ENCODE measurements at places on chromosomes 12 and 14.
A peak's percentile ranks its signal among the peaks of the same experiment; 100 is the strongest.

DNA sequence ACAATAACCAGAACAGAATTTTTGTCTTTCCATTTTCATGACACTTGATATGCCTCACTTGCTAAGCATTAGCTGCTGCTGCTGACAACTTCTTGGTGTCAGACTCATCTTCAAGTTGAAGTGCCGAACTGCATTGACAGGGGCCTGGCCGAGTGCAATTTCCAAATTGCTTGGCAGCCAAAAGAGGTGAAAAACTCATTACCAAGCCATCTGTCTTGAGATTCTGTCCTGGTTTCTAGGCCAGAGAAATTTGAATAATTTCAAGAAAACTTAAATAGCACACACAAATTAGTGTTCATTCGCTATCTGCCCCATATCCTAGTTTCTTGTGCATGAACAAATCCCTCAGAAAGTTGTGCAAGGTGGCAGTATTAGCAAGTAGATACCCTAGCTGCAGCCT, 165.3 kb upstream of the RASSF8 start:
- no peak for DNase-seq

GRCh38 chr14:43258396-43258795, 1248.7 kb downstream of the FSCB start:
- no peak for DNase-seq

DNA sequence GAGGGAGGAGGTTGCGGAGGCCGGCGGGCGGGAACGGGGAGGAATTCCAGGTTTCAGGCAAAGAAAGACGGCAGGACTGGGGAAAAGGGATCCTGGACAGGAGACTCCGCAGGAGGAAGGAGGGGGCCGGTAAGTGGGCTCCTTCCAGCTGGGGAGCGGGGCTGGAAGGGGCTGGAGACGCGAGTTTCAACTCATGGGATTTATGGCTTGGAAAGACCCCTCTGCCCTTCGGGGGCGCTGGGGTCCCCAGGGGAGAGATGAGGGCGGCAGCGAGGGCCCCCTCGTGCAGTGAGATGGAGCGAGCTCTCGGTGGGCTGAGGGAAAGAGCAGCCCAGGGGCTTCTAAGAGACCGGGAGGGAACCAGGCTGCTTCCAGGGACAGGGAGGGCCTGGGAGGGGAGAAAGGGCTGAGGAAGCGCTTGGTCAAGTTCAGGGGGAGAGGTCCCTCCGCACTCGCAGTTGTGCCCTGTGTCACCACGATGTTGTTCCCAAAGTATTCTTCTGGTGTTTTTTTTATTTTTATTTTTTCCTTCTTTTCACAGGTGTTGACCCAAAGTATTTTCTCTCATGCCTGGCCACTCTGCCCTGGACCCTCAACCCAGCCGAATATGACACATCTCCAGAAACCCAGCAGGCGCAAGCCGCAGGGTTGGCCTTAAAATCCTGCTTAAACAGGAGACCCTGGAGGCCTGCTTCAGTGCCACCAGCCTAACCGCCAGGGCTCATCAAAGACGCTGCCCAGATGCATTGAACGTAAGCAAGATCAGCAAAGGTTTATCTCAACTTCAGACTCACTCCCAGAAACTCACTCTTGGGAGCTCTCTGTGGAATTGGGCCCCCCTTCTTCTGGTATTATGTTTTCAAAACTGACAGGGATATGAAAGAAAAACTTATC, 16.1 kb downstream of the TNFAIP2 start:
- no peak for DNase-seq

- peak; percentile 92 for DNase-seq
These were observed 575 bp downstream of the NAA30 start for GRCh38 chr14:57390806-57391516.

- DNase-seq: no peak
These were observed 49.1 kb upstream of the CAND1 start for GRCh38 chr12:67220065-67220464.

DNA sequence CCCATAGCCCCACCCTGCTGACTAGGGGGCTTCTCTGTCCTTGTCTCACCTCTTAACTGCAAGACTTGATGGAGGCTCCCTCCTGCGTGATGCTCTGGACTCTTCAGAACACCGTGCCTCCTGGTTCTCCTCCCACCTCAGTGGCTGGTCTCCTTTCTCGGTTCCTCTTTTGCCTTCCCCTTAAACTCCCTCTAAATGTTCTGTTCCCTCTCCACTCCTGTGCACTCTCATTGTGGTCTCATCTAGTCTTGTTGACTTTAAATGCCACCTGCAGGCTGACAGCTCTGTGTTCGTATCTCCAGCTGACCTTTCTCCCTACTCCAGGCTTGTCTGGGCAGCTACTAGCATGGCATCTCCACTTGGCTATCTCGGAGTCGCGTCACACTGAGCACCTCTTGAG, 28.3 kb downstream of the DYNC1H1 start:
- no peak for DNase-seq

DNA sequence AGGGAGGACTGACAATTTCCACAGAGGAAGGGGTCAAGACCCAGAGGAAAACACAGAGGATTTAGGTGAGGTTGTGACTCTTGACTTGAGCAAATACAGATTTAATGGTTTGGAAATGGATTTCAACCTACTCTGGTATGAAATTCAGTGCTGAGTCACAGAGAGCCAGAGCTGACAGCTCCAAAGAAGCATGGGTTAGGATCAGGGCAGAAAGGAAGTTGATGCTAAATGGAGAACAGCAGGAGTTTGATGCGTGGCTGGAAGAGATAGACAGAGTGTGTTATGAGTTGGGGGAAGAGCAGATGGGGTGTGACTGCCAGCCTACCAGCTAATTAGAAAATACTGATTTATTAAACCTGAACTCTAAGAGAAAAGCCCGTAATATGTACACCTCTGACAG, 272.6 kb downstream of the FOXG1 start:
- DNase-seq: no peak

DNA sequence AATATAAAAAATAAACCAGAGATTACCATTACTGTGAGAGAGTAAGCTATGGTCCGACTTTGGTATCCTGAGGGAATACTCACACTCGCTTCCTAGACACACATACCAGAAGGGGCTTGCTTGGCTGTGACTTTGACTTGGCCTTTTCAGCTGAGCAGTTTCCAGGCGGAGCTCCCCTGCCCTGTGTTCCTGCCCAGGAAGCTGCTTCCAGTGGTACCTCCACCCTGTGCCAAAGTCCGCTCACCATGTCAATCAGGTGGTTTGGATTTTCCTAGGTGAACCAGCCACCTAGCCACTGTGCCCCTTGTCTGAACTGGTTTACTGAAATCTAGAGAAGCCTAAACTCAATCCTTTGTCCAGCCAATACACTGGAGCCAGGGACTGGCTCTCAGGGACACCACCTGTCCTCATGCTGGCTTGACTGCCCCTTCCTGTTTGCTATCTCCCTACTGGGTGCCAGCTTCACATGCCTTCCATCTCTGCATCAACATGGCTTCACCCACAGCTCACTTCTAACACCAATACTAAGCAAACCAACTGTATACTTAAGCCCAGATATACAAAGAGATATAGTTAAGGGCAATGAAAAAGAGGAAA, 28.6 kb downstream of the MAX start:
- DNase-seq: no peak

DNA sequence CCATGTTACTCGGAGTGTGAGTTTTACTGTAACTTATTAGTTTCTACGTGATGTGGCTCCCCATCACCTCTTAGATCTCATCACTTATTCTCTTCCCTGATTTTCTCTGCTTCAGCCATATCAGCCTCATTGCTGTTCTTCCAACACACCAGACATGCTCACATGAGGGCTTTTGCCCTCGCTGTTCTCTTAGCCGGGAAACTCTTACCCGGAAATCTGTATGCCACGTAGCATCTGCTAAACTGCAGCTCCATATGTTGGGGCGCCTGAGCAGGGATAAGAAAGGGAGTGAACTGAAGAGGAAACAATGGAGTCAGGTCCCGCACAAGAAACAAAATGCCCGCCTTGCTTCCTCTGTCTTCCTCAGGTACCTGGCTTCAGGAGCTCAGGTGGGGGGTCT, 16.6 kb downstream of the SMUG1 start:
- DNase-seq: no peak

DNA sequence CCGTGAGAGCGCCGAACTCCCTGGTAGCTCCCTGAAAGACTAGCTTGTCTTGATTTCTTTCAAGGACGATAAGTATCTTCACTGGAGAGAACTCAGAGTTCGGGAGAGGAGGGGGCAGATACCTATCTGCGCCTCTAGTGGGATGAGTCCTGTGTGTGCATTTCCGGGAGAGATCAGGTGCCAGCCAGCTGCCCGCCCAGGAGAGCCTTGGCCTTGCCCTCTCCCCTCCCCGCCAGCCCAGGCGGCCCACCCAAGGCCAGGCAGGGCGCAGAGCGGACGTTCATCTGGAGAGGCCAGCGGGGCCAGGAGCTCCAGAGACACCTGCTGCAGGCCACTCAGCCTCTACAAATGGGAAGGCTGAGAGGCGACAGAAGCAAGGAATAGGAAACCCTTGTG, 1.0 kb downstream of the CD9 start:
- DNase-seq: no peak

DNA sequence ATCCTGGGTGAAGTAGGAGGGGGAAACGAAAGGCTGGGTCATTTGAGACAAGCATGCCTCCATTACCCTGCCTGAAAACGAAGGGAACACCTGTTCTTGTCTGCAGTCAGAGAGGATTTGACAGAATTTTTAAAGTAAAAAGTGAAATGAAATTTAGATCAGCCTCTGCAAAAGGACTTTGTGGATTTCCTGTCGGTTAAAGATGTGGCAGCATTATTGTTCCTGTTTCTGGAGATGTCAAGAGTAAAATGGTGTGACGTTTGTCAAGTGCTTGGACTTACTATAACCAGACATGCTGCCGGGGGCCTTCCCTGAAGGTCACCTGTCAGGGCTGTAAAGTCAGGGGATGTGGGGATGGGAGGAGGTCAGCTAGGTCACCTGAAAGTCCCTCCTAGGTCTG, 32.0 kb downstream of the NRXN3 start:
- no peak for DNase-seq

- no peak for DNase-seq
These were observed 163.4 kb upstream of the TMEM260 start for GRCh38 chr14:56416213-56416612.

GRCh38 chr12:43444940-43445564, 107.0 kb downstream of the ADAMTS20 start:
- DNase-seq: no peak

DNA sequence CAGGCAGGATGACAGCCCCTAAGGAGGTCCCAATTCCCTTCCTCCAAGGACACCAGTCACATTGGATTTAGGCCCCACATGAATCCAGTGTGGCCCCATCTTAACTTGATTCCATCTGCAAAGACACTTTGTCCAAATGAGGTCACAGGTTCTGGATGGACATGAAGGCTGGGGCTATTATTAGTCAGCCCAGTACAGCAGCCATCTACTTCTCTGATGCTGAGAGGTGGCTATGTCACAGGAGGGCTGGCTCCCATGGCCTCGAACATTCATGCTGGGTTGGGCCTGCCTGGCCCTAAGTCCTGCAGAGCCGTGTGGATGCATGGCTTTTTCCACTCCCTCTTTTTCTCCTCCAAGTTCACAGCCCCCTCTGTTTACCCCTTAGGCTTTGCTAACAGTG, 35.9 kb downstream of the SLC15A4 start:
- no peak for DNase-seq

GRCh38 chr12:130219929-130220705, 57.9 kb downstream of the FZD10 start:
- DNase-seq: no peak

GRCh38 chr14:56294128-56294527, 175.9 kb downstream of the PELI2 start:
- DNase-seq: no peak

DNA sequence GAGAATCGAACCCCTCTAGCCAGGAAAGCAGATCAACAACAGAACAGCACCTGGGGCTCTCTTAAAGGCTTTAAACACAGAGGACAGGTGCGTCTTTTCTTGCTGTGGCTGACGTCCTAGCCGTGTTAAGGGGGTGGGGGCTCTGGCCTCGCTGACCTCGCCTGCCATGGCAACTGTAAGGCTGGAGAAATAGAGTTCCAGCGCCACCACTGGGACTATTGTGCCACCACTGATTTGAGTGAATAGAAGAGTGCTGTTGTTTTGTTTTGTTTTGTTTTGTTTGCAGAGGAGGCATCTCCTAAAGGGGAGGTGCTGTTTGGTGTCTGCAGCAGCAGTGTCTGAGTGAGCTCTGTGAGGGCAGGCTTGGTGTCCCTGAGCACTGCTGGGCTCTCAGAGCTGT, 34.2 kb upstream of the PRMT8 start:
- no peak for DNase-seq

GRCh38 chr14:32478050-32478449, 149.0 kb downstream of the AKAP6 start:
- no peak for DNase-seq

DNA sequence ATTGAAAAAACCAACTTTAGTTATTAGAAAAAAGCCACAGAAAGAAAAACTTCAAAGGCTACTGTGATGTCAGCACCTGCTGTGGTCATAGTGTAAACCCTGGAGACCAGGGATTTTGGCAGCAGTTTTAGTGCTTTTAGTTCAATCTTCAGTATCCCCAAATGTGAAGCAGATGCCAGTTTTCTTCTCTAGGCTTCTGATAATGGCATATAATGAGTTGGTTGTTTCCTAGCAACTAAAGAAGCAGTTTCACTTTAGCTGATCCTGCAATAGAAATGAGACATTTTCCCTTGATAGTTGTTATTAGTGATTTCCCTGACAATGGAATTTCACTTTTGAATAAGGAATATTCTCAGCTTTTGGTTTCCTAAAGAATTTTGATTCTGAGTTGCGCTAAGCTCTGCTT, 131.2 kb downstream of the NUBPL start:
- no peak for DNase-seq

DNA sequence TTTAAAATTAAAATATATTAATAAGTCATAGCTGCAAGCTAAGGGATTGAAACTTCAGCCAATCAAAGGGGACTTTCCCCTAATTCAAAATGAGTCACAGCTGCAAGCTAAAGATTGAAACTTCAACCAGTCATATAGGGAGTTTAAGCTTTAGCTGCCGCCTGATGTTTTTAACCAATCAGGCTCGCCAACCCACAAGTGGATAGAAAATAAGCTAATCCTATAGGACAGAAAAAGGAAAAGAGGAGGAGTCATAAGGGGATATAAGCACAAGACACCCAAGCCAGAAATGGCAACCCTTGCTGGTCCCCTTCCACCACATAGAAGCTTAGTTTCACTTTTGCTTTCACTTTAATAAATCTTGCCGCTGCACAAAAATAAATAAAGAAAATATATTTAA, 1154.6 kb downstream of the GALC start:
- DNase-seq: no peak

DNA sequence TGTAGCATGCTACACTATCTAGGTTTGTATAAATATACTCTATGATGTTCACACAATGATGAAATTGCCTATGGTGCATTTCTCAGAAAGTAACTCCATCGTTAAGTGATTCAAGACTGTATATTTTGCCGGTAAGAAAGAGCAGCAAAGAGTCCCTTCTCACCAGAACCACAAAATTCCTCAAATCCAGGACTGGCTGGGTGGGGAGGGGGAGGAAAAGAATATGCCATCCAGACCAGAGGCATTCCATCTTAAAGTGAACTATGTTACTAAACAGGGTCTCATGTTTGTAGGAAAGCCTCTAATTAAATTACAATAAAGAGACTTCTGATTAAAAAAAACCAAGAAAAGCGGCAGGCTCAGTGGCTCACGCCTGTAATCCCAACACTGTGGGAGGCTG, 11.5 kb downstream of the UBE2N start:
- DNase-seq: no peak

All from spleen (tissue), 13 donors.